A375 (cell line): ENCODE measurements at places on chromosomes 11 and 22. TPM values are rescaled to one million over a fixed set of nuclear protein-coding genes. Genes with fewer than 3 reads are reported as not detected.

APOBEC3C gene
- total RNA-seq: 3.8 and 5.8 TPM in 2 replicates

ARHGAP8 gene
- total RNA-seq: not detected in 2 replicates

DTX4 gene
- 0.30 and 0.90 TPM in 2 replicates for total RNA-seq

NELL1 gene
- not detected in 2 replicates for total RNA-seq

PIK3IP1 gene
- total RNA-seq: 0.05 and 0.15 TPM in 2 replicates

CD3E gene
- not detected in 2 replicates for total RNA-seq

KRTAP5-11 gene
- total RNA-seq: not detected in 2 replicates

DDX10 gene
- 33.7 and 36.6 TPM in 2 replicates for total RNA-seq

POU2AF2 gene
- not detected in 2 replicates for total RNA-seq

PTDSS2 gene
- total RNA-seq: 22.3 and 37.3 TPM in 2 replicates

HEPHL1 gene
- not detected in 2 replicates for total RNA-seq

KCNJ1 gene
- not detected in 2 replicates for total RNA-seq

TEX12 gene
- not detected in 2 replicates for total RNA-seq

OR4C11 gene
- not detected in 2 replicates for total RNA-seq

SESN3 gene
- total RNA-seq: 0.26 and 0.58 TPM in 2 replicates

CLMP gene
- total RNA-seq: 9.8 and 12.7 TPM in 2 replicates

MS4A1 gene
- not detected in 2 replicates for total RNA-seq

MUC5AC gene
- total RNA-seq: under 0.01 and 0.08 TPM in 2 replicates

LRRC10B gene
- not detected in 2 replicates for total RNA-seq

LMNTD2 gene
- 2.3 and 3.5 TPM in 2 replicates for total RNA-seq

NAP1L4 gene
- 104 and 119 TPM in 2 replicates for total RNA-seq

XKR3 gene
- total RNA-seq: not detected in 2 replicates

NOX4 gene
- 12.5 and 15.8 TPM in 2 replicates for total RNA-seq

TMEM132A gene
- total RNA-seq: 55.2 and 63.1 TPM in 2 replicates

MS4A15 gene
- total RNA-seq: 0.05 TPM in 1 of 2 replicates, not detected in the other

AGBL2 gene
- 1.3 and 1.4 TPM in 2 replicates for total RNA-seq

PHLDA2 gene
- 37.1 and 48.4 TPM in 2 replicates for total RNA-seq

SLC17A6 gene
- not detected in 2 replicates for total RNA-seq

BATF2 gene
- 1.3 TPM in 2 replicates for total RNA-seq

WT1 gene
- 4.4 and 6.0 TPM in 2 replicates for total RNA-seq

ALDH3B1 gene
- 32.3 and 38.2 TPM in 2 replicates for total RNA-seq

TMEM25 gene
- total RNA-seq: 1.8 and 4.7 TPM in 2 replicates

TECTA gene
- 0.32 and 0.49 TPM in 2 replicates for total RNA-seq

MALAT1 gene
- total RNA-seq: 2,655 and 2,827 TPM in 2 replicates

PHOX2A gene
- not detected in 2 replicates for total RNA-seq

BIRC2 gene
- total RNA-seq: 38.1 and 41.2 TPM in 2 replicates

OR10G6 gene
- total RNA-seq: not detected in 2 replicates

NCR3LG1 gene
- 7.9 and 8.1 TPM in 2 replicates for total RNA-seq
